Kidney tubule cell (primary cell): ENCODE measurements at places on chromosomes 1 and 21.
A peak's percentile ranks its signal among the peaks of the same experiment; 100 is the strongest.

DNA sequence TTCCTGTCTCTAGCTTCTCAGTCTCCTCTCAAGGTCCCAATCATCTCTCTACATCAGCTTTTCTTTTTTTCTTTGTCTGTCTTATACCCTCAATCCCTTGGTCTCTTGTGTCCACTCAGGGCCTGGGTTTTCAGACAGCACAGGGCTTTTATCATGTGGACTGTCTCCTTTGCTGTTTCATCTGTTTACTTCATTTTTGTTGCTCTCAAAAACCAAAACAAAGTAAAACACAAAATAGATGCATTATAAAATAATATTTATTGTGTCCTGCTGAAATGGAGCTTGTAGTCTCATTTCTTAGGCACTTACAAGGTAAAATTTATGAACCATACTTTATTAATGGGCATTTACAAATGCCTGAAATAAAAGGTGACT lies 17.8 kb upstream of the SLAMF6 start:
- no peak for DNase-seq

GRCh38 chr1:61432616-61433388 lies 292.1 kb downstream of the TM2D1 start:
- no peak for DNase-seq

GRCh38 chr1:221106616-221107015 lies 227.4 kb downstream of the HLX start:
- no peak for DNase-seq

- DNase-seq: no peak
These were observed 23.3 kb downstream of the MR1 start for GRCh38 chr1:181057079-181057478.

DNA sequence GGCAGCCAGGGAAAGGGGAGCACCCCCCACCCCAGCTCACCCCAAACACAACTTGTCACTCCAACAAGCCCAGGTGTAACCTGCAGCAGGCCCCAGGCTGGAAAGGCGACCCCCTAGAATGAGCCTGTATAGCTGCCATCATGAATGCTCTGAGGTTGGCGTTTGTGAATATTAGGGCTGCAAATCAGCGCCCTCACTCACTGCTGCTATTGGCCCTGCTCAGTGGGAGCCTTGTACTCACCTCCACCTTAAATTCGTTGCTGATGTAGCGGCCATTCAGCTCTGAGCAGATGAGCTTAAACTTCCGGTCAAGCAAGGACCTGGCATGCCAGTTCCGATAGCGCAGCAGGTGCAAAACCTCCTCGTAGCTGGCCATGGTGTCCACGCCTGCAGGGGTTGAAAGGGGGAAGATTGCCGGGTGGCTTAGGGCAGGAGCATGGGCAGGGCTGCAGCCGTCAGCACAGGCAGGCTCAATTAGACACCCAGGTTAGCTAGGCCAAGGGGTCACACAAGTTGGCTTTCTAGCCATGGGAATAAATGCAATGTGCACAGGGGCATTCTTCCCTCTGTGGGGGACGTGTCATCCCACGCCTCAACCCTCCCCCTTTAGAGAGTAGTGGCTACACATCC lies 81.7 kb downstream of the PIK3CD start:
- no peak for DNase-seq

DNA sequence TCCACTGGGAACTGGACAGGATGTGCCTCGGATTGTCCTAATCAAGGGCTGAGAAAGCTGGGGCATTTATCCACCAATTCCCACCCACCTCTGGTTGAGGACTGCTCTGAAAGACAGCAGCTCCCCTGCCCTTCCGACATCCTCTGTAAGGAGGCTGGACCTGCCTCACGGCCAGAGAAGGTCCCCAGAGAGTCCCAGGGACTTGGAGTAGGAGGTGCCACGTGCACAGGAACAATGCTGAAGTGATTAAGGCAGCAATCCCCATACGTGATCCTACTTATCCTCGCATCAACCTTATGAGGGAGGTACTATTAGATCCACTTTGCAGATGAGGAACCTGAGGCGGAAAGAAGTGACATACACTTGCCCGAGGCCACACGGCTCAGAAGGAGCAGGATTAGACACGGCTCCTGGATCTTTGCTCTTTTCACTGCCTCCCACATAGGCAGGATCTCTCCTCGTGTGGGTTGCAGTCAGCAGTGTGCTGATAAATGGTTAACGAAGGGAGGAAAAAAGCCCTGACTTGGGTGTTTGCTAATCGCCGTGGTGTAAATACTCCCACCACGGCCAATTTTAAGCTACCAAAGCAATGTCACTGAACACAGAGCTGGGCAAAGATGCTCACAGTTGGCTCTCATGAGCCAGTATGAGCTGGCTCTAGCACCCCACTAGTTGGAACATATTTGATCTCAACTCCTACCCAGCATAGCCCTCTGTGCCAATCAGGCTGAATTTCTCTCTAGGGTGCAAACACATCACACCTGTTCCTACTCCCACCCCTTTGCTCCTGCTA lies 18.6 kb upstream of the LDLRAP1 start:
- DNase-seq: no peak

GRCh38 chr1:52551507-52552235 lies 1.2 kb downstream of the TUT4 start:
- DNase-seq: peak; percentile 50

- no peak for DNase-seq
These were observed 103.2 kb upstream of the COA6 start for GRCh38 chr1:234270093-234270492.

- no peak for DNase-seq
These were observed 548.8 kb downstream of the PTPRU start for GRCh38 chr1:29785137-29785527.

DNA sequence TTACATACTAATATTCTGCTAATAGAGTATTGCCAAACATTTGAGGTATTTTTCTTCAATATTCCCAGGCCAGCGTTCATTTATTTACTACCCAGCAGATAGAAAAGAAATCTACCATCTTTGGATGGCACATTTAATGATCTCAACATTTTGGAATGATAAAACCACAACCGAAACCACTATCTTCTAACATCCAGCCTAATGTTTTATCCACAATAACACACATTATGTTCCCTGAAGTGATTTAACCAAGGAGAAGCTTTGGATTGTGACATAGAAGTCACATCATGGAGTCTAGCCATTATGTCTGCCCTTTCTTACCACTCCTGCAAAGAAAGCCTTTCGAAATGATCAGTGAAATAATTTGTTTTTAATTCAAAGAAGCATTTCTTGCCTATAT lies 497.1 kb upstream of the PLXNA2 start:
- DNase-seq: no peak

DNA sequence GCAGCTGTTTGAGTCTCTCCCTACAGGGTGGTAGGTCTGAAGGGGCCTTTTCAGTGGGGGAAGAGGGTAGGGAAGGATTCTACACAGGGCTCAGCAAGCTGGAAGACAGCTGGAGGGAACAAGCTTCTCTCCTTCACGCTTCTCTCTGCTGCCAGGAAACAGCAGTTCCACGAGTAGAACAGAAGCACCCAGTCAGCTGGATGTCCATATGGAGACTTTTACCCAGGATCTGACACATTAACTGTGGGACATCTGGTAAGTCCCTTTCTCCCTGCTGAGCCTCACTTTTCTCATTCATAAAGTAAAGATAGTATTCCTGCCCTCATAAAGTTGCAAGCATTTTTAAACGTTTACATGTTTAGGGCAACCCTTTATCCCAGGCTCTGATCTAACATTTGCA lies 280.3 kb downstream of the OMA1 start:
- no peak for DNase-seq

GRCh38 chr1:165793951-165794350 lies 25.3 kb upstream of the TMCO1 start:
- DNase-seq: no peak

- no peak for DNase-seq
These were observed 134.1 kb downstream of the SYT14 start for GRCh38 chr1:210072129-210072528.

- peak; percentile 28 for DNase-seq
These were observed 4.9 kb upstream of the ATXN7L2 start for GRCh38 chr1:109478806-109479205.

GRCh38 chr1:71427066-71427465 lies 346.2 kb upstream of the ZRANB2 start:
- DNase-seq: no peak

GRCh38 chr1:99233446-99233845 lies 30.8 kb upstream of the PLPPR4 start:
- DNase-seq: no peak

GRCh38 chr1:19704247-19705113 lies 39.8 kb downstream of the HTR6 start:
- peak; percentile 67 for DNase-seq
